ENCODE measurements at places on chromosomes 16 and 17.
A peak's percentile ranks its signal among the peaks of the same experiment; 100 is the strongest.

GRCh38 chr16:57188711-57189002 lies 2.5 kb downstream of the RSPRY1 start:
- no peak for DNase-seq

DNA sequence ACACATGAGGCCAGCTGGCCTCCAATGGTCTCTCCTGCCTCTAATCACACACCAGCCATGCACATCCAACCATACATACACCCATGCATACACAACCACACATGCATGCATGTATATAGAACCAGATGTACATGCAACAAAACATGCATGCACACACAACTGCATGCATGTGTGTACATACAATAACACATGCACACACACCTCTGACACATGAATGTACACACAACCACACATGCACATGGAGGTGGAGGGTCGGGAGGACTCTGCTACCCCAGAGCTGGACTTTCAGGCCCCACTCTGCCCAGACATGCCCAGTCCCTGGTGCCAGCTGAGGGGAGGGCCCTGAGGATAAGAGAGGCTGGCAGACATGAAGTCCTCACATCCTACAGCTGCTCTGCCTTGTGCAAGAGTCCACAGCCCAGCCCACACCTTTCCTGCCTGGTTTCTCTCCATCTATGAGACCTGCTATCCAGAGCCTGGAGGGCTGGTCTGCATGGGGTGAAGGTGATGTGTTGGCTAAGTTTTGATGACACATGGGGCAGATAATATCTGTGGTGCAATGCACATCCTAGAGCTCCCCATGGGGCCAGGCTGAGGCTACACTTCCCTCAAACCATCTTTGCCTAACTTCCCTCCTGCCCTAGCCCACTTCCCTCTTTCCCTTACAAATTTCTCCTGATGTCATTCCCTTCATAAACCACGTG lies 50.9 kb upstream of the SDK2 start:
- no peak for DNase-seq

DNA sequence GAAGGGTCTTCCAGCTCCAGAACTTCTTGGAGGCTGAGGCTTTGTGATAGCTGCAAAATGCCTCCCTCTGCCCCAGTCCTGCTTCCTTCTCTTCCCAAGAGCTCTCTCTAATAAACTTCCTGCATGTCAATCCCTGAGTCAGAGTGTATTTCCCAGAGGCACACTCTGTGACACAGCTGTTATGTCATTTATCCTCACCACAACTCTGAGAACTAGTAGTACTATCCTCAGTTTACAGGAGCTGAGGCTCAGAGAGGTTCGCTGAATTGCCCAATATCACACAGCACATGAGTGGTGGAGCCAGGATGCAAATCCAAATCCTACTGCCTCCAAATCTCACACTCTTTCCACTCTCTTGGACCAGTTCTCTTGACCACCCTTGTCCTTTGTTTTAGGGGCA lies 20.0 kb downstream of the UNC45B start:
- DNase-seq = no peak

DNA sequence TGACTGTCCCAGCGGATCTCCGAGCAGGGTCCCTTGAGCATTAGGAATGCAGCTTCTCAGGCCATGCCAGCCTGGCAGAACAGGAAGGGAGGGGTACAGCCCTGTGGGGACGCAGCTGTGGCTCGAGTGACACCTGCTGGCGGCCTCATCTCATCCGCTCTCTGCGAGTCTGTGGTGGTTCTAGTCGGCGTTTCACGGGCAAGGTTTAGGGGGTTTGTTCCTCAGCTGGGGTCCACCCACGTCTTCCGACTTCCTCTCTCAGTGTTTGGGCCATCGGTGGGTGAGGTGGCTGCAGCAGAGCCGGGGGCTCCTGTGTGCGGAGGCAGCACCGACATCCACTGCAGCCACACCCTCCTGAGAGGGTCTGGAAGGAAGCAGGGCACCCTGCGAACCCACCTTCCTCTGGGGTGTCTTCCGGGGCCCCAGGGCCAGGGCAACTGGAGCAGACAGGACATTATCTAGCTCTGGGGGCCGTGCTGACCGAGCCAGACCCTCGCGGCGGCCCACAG lies 33.3 kb downstream of the JPH3 start:
- DNase-seq = peak; percentile 70

DNA sequence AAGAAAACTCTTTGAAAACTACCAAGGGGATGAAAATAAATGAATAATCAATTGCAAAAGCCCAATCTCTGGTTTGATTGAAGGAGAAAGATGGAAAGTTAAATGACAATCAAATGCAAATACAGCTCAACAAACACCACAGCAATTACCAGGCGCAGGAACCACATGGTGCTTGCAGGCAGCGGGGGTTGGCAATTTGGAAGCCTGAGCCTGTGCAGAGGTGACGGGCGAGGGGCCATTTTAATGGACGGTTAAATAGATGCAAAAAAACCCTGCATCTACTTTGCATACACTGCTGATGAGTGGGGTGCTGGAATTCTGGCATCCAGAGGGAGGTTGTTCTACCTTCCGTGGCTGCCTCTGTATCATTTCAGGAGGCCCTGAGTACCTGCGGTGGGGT lies 4.8 kb upstream of the SEZ6 start:
- DNase-seq = no peak

DNA sequence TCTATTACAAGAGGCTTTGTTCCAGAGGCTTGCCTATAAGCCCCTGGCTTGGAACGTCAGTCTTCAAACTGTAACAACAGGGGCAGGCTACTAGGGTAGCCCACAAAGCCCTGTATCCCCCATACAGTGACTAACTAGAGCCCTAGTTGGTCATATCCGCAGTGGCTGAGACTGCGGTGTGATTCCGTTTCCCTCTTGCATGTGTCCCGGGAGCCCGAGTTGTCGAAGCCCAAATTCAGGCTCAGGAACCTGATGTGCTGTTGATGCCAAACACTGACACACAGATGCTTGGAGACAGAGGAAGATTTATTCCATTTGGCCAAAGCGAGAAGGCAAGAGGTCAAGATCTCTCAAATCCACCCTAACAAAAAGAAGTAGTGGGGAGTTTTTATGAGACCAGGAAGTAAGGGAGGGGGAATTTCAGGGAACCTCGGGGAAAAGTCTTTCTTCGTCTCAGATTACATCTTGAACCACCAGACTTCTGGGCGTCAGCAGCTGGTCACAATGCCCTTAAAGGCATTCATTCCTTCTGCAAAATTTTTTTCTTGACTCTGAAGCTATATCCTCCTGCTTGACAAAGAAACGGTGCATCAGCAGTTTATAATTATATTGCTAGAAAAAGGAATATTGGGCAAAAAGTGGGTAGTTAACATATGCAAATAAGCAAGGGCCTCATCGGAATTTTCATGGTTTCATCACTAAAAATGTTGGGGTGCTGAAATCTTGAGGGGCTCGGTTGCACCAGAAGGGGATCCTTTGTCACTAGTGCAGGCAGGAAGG lies 879 bp downstream of the SLFN5 start:
- peak; percentile 51 for DNase-seq

DNA sequence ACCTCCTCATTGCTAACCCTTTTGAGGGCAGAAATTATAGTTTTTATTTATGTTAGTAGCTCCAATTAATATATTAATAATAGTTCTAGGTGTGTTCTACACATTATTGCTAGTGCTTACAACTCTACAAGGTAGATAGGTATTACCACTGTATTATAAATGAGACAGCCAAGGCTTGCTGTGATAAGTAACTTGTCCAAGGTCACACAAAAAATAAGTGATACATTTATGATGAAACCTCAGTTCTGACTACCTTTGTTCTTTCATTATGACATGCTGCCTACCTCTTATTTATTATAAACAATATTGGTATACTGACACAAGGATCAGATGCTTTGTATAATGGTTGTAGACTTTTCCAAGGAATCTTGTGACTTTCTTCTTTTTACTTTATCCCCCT lies 41.2 kb downstream of the NFAT5 start:
- no peak for DNase-seq

GRCh38 chr17:64240741-64241347 lies 22.2 kb downstream of the TEX2 start:
- no peak for DNase-seq

DNA sequence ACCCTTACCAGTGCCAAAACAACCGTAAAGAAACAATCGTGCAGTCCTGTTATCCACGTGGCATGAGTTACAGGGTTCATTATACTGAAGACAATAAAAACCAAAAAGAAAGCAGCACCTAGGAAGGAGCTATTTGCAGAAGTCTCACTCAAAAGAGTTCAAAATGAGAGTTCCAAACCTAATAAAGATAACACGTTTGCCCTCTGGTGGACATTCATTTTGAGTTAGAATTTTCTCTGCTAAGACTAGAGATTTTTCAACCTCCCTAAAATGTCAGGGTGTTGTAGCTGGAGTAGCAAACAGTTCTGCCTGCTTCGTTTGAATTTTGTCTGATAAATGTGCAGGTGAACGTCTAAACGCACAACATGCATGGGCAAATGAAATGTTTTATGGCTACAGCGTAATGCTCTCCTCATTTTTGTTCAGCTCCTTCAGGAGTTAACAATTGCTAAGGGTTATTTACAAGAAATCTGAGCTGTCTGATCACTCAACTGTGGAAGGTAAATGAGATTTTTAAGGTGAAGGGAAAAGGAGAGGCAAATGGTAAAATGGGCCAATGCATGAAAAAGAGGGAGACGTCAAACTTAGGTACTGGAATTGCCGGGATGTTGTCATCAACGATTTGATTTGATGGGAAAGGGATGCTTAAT lies 1067.9 kb upstream of the EEF2KMT start:
- no peak for DNase-seq

DNA sequence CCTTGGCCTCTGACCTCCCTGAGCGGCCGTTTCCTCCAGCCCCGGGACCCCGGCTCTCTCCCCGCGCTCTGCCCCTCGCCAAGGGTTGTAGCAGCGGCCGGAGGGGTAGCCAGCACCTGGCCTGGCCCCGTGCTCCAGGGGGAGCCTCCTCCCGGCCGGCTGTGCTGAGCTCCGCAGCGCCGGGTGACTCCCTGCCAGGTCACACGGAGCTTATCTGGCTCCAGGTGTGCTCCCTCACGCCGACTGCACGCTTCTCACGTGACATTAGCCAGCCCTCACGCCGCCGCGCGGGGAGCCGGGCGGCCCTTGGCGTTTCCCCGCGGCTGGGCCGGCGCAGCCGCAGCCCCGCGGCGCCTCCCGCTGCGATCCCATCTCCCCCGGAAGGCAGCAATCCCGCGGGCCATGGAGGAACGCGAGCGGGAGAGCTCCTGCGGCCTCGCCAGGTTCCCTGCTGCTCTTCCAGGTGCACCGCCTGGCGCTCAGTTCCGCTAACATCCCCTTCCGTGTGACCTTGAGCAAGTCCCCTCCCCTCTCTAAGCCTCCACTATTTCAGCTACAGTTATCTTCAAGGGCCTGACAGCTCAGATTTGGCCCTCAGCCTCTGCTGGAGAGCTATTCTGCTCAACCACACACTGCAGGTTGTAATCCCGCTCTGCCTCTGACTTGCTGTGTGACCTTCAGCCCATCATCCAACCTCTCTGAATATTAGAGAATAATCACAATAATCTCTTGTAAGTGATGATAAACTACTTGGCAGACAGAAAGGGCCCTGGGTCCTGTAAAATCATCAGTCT lies 3.4 kb downstream of the MYO18A start:
- DNase-seq = peak; percentile 68

DNA sequence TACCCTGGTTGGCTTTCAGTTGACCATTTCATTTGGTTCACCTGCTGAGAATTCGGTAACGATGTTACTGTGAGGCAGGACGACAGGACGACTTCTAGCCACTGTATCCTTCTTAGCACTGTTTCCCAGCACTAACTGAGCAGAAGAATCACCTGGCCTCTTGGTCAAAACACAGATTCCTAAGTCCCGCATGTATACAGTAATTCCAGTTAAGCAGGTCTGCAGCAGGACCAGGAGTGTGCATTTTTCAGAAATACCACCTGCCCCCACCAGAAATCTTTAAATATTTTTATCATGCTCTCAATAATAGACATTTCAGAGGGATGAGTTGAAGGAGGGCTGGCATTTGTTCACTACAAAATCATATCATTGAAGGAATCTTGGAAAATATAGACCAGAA lies 22.6 kb downstream of the RSL1D1 start:
- DNase-seq = no peak

DNA sequence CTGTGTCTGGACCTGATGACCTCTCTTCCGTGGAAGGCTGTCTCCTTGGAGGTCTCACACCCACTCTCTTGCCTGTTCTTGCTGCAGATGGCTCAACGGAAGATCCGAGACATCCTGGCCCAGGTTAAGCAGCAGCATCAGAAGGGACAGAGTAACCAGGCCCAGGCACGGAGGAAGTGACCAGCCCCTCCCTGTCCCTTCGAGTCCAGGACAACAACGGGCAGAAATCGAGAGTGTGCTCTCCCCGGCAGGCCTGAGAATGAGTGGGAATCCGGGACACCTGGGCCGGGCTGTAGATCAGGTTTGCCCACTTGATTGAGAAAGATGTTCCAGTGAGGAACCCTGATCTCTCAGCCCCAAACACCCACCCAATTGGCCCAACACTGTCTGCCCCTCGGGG lies 52.1 kb downstream of the IGF2BP1 start:
- no peak for DNase-seq

GRCh38 chr17:36182176-36183000 lies 6.0 kb upstream of the TBC1D3B start:
- DNase-seq = peak; percentile 56

DNA sequence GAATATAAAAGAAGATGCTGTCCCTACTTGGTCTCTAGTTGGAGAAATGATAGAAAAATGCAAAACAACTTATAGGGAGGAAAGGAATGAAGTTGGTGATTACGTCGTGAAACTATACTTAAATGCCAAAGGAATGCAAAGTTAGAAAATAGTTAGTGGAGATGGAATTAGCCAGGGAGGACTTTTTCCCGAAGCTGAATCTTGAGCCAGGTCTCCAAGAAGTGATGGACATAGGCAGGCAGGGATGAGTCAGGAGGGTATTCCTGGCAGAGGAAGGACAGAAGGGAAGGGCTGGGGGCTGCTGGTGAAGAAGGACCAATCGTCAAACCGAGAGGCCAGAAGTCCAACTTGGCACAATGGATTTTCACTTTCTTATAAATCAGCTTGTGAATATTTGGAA lies 1.8 kb downstream of the SNTB2 start:
- no peak for DNase-seq

DNA sequence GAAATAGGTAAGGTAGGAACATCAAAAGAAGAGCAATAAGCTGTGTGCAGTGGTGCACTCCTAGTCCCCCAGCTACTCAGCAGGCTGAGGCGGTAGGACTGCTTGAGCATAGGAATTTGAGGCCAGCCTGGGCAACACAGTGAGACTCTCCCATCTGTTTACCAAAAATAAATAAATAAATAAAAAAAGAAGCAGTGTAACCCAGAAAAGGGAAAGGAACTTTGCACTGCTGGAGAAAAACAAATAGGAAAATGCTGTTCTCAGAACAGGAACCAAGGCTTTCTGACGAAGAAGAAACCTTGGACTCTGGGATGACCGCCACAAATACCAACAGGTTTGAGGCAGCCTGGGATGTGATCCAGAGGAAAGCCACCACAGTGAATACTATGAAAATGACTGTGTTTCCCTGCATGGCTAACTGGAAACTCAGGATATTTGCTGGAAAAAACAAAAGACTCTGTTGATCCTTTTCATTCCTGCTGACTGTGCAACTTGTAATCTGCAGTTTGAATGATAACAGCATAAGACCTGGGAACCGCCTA lies 41.2 kb downstream of the TTC19 start:
- no peak for DNase-seq

GRCh38 chr17:44115585-44116415 lies 7.6 kb downstream of the HDAC5 start:
- peak; percentile 37 for DNase-seq
